ENCODE measurements at places on chromosomes 4 and X.

- DNase-seq = no peak
Measured at GRCh38 chrX:46547857-46548256, 2.6 kb upstream of the ZNF674 start.

GRCh38 chr4:110484767-110485166 is 8.8 kb downstream of the ENPEP start:
- peak; percentile 40 for DNase-seq

DNA sequence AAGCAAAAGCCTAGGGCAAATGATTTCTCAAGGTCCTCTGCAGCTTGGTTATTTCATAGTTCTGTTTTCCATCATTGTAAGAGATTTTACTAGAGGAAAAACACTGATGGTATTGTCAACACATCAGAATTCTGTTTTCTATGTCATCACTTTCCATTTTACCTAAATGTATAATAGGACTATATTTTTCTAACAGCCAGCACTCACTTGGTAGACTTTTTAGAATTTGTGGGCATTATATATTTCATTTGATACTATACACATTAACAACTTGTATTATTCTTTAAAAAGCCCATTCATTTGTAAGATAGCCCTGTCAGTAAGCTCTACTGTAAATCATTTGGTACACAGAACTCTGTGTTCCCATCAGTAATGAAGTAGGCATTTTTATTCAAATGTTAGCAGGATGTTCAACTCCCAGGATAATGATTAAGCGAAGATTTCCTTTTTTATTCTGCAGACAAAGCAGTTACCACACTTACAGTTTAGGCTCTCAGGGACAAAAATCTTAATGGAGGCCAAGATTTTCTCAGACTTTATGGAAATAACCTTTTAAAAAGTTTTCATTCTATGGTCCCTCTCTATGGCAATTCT is 143.6 kb upstream of the TEX13C start:
- DNase-seq = no peak

GRCh38 chr4:88706574-88706973 is 8.9 kb upstream of the NAP1L5 start:
- no peak for DNase-seq

DNA sequence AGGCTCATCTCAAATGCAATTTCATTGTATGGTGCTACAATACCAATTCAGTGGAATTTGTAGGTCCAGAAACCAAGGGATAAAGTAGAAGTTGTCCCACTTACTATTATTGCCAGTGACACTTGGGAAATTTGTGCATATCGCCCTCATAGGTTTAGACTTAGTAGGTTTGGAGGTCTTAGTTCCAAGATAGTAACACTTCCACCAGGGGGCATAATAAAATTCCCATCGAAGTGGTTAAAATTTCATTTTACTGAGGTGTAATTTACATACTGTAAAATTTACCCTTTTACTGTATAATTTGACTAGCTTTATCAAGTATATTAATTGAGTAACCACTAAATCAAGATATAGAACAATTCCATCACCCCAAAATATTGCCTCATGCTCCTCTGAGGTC is 174.6 kb downstream of the INPP4B start:
- DNase-seq = no peak

DNA sequence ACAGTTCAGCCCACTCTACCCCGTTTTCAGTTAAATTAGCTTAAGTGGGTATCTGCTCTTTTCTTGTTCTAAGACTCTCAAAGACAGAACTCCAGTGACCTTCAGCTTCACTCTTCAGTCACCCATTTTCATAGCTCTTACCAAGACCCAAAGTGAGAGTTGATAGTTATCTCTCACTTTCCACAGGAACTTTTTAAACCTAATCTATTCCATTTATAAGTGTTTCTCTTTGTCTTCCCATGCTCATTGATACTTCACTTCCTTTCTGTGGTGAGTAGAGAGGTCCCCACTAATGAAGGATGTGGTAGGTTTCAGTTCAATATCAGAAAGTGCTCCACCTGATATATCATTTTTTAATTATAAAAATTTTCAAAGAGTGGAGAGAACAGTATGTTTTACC is 33.4 kb downstream of the COX18 start:
- DNase-seq = no peak

- DNase-seq = no peak
Measured at GRCh38 chr4:109301651-109302360, 652 bp downstream of the COL25A1 start.

DNA sequence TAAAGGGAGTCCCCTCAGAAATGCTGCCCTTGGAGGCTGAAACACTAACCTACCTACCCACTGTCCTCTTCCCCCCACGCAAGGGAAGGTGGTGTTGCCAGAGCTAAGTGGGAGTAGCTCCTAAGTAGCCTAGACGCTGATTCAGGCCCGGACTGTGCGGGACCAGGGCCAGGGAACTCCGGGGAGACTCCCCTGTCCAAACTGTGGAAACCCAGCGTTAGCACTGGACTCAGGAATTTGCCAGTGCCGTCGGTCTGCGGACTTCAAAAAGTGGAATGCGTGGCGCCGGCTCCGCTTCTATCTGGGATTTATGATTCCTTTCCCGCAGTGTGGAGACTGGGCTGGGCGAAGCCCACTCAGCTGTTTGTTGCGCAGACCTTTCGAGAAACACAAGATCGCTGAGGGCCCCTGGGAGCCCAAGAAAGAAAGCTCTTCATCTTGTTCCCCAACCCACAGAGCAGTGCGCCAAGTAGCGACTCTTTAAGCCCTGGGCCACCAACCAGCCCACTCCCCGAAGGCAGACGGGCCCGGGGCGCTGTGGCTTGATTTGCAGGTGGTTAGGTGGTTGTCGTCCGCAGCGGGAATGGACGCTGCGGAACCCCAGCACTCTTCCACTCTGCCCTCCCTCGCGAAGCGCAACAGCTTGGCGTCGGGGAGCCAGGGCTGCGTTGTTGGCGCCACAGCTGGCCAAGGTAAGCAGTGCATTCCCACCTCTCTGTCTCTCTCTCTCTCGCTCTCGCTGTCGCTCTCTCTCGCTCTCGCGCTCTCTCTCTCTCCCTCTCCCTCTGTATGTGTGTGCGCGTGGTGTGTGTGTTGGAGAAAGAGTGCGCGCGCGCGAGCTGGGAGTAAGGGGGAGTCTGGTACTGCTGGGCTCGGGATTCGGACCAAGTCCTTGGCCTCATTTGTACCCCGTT is 2.0 kb downstream of the TMEM255A start:
- peak; percentile 45 for DNase-seq
